Gastrocnemius medialis (tissue), 4 donors: ENCODE measurements at places on chromosomes 2 and 18. TPM values are rescaled to one million over a fixed set of nuclear protein-coding genes. Genes with fewer than 3 reads are reported as not detected.

The SLC4A5 gene
- 3.8 TPM for total RNA-seq

The EDAR gene
- not detected for total RNA-seq

The SLC5A7 gene
- not detected for total RNA-seq

The DNAJC10 gene
- total RNA-seq, result 13.6 TPM

DNA sequence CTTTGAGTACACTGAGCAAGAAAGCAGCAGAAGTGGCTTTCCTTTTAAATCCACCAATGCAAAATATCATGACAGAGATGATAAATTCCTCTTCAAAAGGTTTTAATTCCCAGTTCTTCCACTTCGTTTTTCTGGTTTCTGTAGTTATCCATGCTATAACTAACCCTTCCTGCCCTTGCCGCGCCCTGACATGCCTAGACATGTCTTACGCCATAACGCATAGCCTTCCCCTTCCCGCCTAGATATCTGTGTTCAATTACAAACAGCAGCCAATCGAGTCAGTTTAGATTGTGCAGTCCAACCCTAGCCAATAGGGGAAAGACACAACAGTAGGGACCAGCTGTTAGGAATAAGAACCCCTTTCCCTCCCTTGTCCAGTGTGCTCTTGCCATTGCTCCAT, 16.1 kb downstream of the PRPF40A start:
- no peak for DNase-seq

- no peak for DNase-seq
These were observed 148.1 kb downstream of the AGAP1 start for GRCh38 chr2:235641956-235642355.

DNA sequence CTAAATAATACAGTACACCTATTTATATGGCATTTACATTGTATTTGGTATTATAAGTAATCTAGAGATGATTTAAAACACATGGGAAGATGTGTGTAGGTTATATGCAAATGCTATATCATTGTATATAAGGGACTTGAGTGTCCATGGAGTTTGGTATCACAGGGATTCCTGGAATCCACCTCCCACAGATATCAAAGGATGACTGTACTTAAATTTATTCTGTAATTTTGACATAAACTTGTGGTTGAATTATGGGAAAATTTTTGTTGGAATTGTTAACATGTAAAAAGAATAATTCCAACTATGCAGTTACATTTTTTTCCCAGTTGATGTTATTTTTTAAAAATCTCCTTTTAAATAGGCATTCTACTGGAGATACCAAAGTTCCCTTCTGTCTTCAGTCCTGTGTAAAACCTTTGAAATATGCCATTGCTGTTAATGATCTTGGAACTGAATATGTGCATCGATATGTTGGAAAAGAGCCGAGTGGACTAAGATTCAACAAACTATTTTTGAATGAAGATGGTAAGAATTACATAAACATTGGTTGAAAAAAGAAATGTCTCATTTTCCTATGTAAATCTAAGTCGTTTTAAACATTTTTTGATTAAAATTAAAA, 24.1 kb downstream of the GLS start:
- no peak for DNase-seq

The B3GNT7 gene
- 0.49 TPM for total RNA-seq

DNA sequence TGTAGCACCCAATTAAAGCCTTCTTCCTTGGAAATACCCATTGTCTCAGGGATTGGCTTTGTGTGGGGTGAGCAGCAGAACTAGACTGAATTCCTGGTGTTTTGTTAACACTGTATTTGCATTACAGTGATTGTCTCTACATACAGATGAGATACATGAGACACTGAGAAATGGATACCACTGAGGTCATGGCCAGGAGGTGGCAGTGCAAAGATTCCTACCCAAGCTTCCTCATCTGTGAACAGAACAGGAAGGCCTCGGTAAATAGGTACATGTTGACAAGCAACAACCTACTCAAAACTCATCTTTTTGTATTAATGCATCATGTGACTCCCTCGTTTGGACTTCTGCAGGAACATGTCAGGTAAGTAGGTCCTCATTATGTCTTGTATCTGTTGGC, 445.8 kb upstream of the RGPD4 start:
- no peak for DNase-seq

GRCh38 chr2:130873700-130874346, 37.1 kb downstream of the ARHGEF4 start:
- peak; percentile 33 for DNase-seq

The VWC2L gene
- total RNA-seq, result not detected

The EN1 gene
- total RNA-seq, result 11.0 TPM

- no peak for DNase-seq
These were observed 58.6 kb upstream of the BCL11A start for GRCh38 chr2:60612033-60612432.

The FBXO48 gene
- total RNA-seq, result 1.1 TPM

The CPO gene
- total RNA-seq, result 0.68 TPM

DNA sequence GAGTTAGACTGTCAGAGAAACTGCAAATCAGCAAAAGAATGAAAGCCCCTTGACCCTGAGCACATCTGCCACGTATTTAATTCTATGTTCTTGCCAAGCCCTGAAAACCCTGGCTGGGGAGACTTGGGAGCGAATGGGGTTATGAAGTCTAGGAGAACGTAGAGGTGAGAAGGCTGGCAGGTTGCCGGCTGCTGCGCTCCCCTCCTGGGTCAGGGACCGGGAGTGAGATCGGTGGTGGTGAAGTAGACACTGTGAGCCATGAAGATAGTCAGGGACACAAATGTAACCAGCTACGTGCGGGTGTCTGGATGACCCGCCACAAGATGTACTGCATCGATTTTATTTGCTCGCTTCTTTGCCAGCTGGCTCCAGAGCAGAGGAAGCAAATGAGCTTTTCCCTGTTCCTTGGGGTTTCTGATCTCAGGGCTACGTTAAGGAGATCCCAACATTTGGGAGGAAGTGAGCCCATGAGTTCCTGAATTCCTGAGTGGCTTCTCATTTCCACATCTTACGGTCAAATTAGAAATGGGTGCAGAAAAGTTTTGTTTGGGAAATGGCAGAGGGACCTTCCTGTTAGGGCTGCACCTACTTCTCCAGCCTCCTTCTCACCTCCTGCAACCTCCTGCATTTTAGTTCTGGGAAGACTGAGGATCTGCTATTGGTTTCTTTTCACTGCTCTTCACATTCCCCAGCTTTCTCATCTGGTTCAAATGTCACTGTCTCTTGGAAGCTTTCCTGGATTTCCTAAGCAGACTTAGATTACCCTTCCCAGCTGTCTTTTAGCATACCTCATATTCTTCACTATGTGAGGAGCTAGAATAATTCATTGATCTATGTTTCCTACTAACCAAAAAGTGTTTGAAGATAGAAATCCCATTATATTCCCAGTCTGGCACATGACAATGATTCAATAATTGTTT, 360.6 kb downstream of the ZNF521 start:
- peak; percentile 33 for DNase-seq

DNA sequence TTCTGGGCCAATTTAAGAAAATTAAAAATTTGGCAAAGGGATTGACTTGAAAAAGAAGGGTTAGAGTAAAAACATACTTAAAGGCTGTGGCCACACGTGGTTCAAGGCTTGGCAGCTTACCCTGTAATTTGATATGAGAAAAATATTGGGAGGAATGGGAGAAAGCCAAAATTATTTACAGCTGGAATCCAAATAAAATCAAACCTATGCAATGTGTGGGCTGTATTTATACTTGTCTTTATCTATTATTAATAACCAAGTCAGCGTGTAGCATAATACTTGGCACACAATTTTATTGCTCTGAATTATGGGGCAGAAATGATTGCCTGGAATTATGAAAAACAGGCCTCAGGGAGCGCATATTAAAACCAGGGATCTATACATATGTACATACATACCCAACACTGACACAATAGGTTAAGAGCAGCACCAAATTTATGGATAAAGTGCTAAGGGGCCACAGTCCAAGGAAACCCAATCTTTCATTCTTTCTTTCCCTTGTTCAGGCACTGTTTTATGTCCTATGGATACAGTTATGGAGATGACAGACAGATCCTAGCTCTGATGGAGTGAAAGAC, 35.6 kb downstream of the FAM124B start:
- DNase-seq, result no peak

The SCN1A gene
- total RNA-seq, result not detected
